Stimulated activated CD8-positive, alpha-beta memory T cell treated with anti-CD3 and anti-CD28 coated beads, Interleukin-4, amount 100 ng/mL, for 1 hour (primary cell): ENCODE measurements at places on chromosomes 11 and 22.

GRCh38 chr11:111205632-111206385, 39.7 kb upstream of the POU2AF2 start:
- no peak for DNase-seq

DNA sequence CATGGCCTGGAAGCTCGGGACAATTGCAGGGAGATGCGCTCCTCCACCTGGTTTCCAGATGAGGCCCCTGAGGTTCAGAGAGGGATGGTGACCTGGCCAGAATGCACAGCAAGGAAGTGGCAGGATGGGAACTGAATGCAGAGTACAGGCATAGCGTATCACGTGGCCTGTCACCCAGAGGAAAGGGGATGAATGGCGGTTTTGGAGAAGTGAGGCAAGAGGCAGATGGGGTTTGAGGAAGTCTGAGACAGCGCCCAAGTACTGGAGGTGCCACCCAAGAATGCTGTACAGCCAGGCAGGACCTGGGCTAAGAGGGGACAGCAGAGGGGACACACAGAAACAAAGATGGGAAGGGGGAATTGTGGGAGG, 4.9 kb downstream of the RAB3IL1 start:
- DNase-seq, result no peak

DNA sequence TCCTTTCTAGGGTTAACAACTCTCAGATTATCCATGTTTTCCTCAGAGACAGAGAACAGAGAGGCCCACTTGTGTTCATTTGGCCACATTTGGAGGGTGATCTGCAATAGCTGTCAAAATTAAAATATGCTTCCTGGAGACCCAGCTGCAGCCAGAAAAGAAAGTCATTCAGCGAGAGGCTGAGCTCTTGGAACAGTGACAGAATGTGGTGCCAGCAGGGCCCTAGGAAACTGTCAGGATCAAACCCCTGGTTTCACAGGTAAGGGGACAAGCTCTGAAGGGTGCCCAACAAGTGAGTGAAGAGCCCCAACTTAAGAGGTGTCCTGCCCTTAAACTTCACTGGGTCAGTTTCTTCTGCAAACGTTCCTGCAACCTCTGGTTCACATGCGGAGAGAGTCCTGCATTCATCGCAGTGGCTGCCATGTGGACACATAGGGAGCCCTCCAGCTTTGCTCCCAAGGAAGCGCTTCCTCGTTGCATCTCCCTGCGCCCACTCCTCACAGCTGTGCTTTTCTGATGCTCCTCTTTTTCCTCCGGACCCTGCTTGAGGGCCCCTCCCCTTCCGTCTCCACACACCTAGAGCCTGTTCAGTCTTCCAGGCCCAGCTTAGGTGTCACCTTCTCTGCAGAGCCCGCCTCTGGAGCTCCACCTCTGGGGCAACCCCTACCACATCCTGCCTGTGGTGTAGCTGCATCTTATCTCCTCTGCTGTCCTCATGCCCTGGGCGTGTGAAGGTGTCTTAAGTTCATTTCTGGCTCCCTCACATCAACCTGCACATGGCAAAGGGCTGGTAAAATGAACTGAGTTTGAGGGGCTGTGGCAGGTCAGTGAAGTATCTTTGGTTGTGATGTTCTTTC, 3.9 kb downstream of the UCP3 start:
- DNase-seq, result peak; percentile 44

DNA sequence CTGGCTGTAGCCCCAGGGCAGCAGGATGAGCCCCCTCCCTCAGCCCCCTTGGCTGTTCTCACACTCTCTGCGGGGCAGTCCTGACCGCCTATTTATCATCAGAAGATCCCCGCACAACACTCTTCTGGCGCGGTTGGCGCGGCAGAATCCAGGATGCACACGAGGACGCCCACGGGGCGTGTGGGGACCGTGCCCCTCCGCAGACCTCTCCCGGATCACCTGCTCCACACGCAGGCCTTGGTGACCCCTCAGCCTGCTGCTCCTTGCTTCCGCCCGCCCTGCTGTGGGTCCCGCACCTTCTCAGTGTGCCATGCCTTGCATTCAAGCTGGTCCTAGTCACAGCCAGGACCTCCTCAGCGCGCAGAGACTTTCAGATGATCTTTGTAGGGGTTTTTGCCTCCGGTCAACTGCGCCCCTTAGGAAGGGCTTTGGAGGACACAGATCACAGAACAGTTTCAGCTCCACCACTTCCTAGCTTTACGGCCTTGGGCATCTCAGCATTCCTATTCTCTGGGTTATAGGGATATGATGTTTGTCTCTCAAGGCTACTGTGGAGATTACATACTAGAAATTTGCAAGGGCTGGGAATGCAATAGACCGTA, 841 bp upstream of the TUB start:
- DNase-seq, result no peak

- no peak for DNase-seq
These were observed 16.5 kb downstream of the C22orf42 start for GRCh38 chr22:32142600-32142999.

- no peak for DNase-seq
These were observed 231.5 kb downstream of the NXPE2 start for GRCh38 chr11:114909866-114910265.

DNA sequence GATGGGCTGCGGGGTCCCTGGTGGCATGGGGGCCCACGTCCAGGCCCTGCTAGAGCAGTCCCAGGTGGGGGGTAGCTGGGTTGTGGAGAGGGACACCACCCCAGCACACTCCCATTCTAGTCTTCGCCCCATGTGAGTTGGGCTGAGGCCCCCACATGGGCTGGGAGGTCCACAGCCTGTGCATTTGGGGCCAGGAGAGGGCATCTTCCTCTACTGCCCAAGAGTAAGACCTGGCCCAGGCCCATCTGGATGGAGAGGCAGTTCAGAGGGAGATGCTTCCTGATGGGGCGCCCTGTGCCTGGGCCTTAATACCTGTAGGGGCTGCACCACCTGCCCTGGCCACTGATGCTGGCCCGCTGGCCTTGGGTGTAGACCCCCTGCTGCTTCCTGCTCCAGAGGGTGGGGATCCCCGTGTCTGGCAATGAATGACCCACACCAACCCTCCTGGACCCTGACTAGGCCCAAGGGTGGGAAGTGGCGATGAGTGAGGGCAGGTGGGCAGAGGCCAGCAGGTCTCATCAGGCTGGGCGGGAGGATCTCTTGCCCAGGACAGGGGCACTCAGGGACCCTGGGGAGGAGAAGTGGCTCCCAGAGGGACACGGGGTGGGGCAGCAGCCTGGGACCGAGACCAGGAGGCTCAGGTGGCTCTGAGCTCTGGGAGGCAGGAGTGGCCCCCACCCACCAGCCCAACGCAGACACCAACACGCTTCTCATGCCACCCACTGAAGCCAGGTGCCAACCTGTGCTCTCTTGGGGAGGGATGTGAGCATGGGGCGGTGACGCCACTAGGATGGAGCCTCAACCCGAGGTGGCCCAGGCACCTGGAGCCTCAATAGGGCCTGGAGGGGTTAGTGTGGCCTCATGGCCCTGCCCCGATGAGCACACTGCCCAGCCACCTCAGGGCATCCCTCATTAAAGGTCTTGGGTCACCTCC, 17.4 kb upstream of the GNB1L start:
- DNase-seq, result no peak

- DNase-seq, result no peak
These were observed 42.0 kb upstream of the CARD18 start for GRCh38 chr11:105181521-105181920.

GRCh38 chr11:93741882-93742226, 382 bp downstream of the C11orf54 start:
- DNase-seq, result no peak

DNA sequence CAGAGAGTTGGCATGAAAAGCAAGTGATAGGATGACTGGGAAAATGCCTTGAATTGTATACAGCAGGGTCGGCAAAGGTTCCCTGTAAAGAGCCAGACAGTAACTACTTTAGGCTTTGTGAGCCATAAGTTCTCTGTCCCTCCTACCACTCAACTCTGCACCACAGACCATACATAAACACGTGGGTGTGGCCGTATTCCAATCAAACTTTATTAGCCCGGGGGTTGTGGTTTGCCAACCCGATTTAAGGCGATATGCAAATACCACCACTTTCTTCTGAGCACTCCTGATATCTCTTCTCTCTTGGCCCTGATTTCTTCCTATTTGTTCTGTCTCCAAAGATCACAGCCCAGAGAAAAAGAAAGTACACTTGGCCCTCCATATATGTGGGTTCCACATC, 87.5 kb downstream of the MN1 start:
- DNase-seq, result no peak

GRCh38 chr11:134750619-134751018, 338.6 kb upstream of the B3GAT1 start:
- no peak for DNase-seq

GRCh38 chr11:95266751-95267374, 35.9 kb upstream of the SESN3 start:
- no peak for DNase-seq

GRCh38 chr11:41947392-41947791, 487.9 kb upstream of the LRRC4C start:
- no peak for DNase-seq

DNA sequence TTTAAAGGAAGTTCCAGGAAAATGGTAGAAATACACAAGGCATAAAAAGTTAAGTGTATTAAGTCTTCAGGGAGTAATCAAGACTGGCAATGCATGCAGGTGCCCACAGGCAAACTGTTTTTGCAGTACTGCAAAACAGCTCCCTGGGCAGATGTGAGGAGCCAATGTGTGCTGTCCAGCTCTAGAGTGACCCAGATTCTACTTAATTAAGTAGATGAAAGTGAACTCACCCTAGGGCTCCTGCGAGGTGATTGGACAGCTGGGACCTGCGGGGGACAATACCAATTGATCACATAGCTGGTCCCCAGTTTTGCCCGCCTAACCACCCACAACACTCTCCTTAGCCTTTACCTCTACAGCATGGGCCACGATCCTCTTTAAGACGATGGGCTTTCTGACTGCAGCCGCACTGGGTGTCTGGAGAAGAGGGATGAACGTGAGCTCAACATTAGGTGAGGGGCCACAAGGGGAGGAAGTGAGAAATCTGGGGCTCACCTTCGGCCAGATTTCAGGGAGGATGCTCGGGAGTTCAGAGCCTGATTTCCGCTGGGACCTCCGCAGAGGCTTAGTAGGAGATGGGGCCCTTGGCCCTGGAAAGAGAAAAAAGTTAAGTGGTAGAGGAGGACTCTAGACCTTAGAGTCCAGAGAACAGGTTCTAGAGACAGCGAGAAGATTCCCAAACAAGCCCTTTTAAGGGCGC, 556 bp downstream of the CDCA5 start:
- no peak for DNase-seq

- DNase-seq, result no peak
These were observed 268.4 kb downstream of the NELL1 start for GRCh38 chr11:20937826-20938225.

- no peak for DNase-seq
These were observed 66.1 kb downstream of the STK33 start for GRCh38 chr11:8527939-8528338.

DNA sequence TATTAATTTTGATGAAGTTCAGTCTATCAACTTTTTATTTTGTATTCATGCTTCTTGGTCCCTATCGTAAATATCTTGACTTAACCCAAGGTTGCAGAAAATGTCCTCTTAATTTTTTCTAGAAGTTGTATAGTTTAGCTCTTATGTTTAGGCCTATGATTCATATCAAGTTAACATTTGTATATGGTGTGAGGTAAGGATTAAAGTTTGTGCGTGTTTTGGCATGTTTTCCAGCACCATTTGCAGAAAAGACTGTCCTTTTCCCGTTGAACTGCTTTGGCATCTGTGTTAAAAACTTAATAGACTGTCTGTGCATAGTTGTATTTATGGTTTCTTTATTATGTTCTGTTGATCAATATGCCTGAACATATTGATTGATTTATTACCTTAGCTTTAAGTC, 42.3 kb downstream of the ARHGEF12 start:
- DNase-seq, result no peak

- no peak for DNase-seq
These were observed 24.0 kb downstream of the CBX7 start for GRCh38 chr22:39128508-39128907.

- no peak for DNase-seq
These were observed 38.5 kb downstream of the TIMP3 start for GRCh38 chr22:32839831-32840584.

GRCh38 chr11:75140269-75141138, 10.4 kb upstream of the SLCO2B1 start:
- peak; percentile 69 for DNase-seq

DNA sequence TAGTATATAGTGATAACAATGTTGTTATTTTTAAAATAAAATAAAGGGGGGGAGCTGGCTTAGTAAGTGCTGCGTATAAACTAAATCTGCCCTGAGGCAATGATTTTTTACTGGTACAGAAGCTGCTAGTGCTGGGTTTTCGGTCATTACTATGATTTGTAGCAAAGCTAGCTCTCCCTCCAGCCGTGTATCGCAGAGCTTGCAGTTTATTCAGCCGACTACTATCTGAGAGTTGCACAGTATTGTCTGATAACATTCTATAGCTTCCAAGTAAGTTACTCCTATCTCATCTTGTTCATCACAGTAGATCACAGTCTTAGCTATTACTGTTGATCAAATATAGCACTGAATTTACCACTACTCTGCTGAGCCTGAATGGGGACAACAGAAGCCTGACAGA, 805.5 kb upstream of the ARHGAP42 start:
- no peak for DNase-seq

GRCh38 chr11:120590472-120590871, 78.9 kb downstream of the GRIK4 start:
- no peak for DNase-seq

DNA sequence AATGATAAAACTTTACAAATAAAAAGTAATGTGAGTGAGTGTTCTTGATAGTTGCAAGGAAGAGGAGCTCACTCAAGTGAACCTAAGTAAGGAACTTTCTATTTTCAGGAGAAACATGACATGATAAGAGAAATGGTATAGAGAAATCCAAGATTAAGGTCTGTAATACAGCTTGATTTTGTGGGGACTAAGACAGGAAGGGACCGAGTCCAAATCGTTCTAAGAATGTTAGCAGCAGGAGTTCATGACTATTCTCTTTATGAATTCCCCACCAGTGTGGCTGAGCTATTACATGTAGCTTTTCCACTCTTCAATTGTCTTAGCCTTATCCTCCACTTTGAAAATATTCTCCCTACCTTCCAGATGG, 698.6 kb upstream of the ARHGAP42 start:
- DNase-seq, result no peak

- no peak for DNase-seq
These were observed 97.7 kb downstream of the LARGE2 start for GRCh38 chr11:46020084-46020599.

DNA sequence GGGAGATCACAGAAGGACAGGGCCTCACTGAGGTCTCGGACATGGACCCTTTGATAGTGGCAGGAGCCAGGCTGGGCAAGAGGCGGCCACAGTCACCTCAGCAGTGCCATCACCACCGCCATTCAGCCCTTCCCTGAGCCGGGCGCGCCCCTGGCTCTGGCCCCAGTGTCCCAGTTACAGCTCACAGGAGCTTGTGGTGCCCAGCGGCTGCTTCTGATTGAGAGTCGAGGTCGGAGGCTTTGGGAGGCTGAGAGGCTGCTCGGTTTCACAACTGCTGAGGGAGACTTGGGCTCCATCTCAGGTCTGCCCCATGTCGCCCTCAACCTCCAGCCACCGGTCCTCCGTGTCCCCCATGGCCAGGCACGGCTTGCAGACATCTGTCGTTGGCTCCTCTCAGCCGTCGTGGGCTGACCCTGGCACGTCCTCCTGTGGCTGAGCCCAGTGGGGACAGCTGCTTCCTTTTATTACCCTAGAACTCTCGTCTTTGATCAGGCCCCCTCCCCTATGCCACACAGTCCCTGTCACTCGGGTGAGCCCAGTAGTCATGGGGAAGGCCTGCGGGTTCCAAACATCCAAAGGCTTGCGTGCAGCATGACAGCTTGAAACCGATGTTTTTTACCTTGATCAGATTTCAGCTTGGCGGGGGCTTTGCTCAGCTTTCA, 28.4 kb upstream of the PPP6R3 start:
- DNase-seq, result no peak
